Umbilical cord (tissue), 2 donors: ENCODE measurements at places on chromosomes 6 and 20.
A peak's percentile ranks its signal among the peaks of the same experiment; 100 is the strongest.

DNA sequence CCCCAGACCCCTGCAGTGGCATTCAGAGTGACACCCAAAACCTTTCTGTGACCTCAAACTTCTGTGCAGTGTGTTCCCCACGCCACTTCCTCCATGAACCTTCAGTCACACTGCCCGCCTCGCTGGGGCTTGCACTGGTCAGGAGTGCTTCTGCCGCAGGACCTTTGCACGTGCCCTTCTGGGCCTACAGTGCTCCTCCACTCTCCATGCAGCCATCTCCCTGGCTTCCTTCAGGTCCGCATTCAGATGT, 27.1 kb downstream of the SYNJ2 start:
- DNase-seq = no peak

- DNase-seq = no peak
Observed at GRCh38 chr6:123811378-123811777, 7.7 kb downstream of the NKAIN2 start.

DNA sequence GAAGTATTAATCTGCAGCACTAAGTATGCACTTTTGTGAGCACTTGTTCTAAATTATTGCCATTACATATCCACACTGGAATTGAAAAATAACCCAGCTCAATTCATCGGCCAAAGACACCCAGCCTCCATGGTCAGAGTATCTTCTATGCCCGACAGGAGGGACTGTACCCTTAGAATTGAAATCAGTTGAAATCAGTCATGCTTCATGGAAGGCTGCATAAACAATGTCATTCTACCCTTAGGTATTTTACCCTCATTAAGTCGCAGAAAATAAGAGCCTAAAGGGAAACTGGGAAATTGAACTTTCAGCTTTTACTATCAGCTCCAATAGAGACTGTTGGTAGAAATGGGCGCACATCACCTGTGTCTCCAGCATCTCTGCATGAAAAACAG, 2.9 kb upstream of the RAMACL start:
- DNase-seq = no peak

DNA sequence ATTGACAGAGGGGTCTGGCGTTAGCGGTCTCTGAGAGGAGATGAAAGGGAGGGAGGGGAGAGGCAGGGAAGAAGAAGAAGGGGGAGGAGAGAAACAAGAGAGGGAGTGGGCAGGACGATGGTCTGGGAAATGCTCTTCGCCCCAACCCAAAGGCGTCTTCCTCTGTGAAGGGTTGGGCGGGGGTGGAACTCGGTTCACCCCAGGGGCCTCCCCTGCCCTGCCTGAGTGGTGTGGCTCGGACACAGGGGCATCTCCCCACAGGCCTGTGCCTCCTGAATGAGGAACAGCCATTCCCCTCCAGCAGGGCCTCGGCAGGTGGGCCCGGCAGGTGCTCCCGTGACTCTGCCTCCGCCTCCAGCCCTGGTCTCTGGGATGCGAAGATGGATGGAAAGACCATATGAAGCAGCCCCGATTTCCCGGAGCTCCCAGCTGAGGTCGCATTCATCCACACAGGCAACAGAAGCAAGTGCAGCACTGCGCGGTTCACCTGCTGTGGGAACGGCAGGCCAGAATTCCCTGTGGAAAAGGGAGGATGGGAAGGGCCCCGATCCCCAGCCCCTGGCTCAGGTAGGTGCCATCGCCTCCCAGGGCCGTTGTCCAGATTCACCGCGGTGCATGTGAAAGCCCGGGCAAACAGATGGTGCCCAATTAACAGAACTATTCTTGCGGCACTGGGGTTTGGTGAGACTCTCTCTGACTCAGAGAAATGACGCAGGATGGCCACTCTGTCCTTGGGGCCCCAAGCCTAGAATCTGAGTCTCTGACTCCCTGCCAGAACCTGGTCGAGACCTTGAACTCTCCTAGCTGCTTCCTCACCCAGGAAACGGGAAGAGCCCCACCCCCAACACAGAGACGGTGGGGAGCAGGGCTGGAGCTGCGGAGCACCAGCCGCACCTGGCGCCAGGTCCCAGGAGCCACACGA, 29.4 kb upstream of the RPS6KA2 start:
- DNase-seq = no peak

- DNase-seq = no peak
Observed at GRCh38 chr20:60851826-60852704, 400.0 kb upstream of the CDH4 start.

- peak; percentile 69 for DNase-seq
Observed at GRCh38 chr20:32564921-32565734, 20.0 kb downstream of the NOL4L start.

DNA sequence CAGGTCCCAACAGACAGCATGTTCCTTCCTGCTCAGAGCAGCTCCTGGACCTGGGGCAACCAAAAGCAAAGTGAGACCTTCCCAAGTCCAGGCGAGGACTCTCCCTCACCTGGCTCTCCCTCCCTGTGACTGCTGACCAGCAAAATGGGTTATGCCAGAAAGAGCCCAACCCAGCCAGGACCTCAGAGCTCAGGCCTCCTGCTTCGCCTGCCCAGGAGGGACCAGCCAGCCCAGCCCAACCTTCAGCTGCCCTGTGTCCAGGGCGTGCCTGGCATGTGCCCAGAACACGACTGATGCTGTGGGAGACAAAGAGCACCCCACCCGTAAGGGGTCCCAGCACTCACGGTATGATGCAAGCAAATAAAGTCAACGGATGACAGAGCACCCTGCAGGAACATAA, 74.0 kb upstream of the CST7 start:
- DNase-seq = no peak

- no peak for DNase-seq
Observed at GRCh38 chr6:138007014-138007472, 100.2 kb downstream of the PERP start.

DNA sequence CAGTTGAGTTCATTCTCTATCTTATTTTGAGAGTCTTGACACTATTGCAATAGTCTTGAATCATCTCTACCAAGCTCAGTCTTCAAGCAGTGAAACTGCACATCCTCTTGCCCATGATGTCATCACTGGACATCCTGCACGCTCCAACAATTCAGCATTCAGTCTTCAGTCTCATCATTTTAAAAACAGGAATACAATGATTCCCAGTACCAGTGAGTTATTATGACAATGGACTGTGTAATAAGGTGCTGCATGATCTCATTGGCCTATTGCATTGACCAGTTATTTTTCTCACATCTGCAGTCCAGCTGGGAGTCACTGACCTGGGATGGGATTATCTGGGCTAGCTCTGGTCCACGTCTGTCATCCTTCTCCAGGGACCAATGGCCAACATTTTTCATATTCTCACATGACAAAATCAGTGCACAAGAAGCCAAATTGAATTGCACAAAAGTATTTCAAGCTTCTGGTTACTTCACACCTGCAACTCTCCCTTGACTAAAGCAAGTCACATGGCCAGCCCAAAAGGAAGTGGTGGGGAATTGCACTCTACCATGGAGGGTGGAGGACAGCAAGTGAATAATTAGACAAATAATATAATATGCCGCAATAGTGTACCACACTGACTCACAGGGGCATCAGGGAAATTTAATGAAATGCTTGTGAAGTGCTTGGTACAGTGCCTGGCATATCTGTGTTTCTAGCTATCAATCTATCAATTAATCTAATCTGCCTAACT, 6.4 kb upstream of the CST2 start:
- DNase-seq = no peak

GRCh38 chr6:157424491-157425020, 43.6 kb downstream of the ZDHHC14 start:
- DNase-seq = no peak

DNA sequence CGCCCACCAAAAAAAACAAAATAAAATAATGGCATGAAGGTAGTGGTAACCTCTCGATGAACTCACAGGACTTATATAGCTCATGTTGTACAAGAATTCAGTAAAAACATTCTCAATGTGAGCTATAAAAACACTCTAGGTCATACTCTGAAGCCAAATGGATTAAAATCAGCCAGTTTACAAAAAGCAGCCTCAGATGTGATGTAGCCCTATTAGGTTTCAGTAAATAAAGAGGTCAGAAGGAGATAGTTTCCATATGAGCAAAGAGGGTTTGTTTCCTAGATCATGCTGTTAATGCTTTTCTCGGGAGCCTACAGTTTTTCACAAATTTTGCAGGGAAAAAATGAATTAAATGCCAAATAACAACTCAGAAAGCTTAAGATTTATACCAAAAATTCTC, 319.5 kb upstream of the HSF2 start:
- peak; percentile 93 for DNase-seq
